Pons (tissue), 1 donor: ENCODE measurements at places on chromosomes 3 and 15.

DNA sequence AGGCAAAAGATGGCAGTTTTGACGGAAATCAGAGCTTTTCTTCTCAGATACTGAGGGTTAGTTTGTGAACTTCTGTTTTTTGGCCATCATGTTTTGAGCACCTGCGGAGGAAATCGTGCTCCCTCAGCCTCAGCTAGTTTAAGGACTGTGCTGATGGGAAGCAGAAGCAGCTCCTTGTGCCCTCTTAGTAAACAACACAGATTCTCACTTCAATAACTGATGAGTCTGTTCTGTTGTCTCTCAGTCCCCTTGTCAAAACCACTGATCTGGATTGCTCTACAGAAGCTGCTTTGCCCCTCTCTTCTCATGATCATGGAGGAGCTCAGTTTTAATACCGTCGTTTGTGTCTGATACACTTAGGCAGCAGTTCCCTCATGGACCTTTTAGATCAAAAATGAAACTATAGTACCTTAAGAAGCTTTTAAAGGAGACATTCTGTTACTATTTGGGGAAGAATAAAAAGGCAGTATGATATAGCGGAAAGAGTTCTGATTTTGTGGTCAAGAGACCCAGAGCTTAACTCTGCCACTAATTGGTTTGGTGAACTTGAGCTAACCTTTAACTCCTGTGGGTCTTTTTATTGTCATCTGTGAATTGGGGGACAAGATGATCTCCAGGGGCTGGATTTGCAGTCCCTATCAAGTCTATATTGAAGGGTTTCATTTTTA lies 152.6 kb downstream of the BBX start:
- DNase-seq, result peak; percentile 45

DNA sequence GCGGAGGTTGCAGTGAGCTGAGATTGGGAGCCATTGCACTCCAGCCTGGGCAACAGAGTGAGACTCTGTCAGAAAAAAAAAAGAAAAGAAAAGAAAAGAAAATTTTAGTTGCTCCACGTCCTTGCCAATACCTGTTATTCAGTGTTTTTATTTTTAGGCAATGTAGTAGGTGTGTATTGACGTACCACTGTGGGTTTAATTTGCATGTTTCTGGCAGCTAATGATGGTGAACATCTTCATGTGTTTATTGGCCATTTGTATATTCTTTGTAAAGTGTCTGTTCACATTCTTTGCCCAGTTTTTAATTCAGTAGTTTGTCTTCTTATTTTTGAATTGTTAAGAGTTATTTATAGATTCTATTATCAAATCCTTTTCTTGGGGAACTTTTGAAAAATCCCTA lies 38.1 kb upstream of the GCSAM start:
- DNase-seq, result no peak

- DNase-seq, result no peak
Measured at GRCh38 chr15:47364230-47365141, 352.8 kb upstream of the SEMA6D start.

DNA sequence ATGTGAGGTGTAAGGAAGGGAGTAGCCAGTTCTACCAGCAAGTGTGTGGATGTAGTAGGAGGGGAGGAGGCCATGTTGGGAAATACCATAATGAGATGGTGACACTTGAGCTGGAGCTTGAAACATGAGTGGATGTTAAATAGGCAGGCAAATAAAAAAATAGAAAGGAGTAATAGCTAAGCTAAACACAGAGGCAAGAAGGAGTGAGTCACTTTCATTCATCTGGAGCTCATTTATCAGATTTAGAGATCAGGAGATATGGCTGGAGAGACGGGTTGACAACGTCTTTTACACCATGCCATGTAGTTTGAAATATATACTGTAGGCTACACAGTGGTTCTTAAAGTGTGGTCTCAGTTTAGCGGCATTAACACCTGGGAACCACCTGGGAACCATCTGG lies 390.5 kb downstream of the DIPK2A start:
- no peak for DNase-seq

- no peak for DNase-seq
Measured at GRCh38 chr15:93488296-93488713, 399.3 kb upstream of the RGMA start.

GRCh38 chr3:149554826-149555225 lies 80.3 kb downstream of the TM4SF4 start:
- DNase-seq, result no peak

DNA sequence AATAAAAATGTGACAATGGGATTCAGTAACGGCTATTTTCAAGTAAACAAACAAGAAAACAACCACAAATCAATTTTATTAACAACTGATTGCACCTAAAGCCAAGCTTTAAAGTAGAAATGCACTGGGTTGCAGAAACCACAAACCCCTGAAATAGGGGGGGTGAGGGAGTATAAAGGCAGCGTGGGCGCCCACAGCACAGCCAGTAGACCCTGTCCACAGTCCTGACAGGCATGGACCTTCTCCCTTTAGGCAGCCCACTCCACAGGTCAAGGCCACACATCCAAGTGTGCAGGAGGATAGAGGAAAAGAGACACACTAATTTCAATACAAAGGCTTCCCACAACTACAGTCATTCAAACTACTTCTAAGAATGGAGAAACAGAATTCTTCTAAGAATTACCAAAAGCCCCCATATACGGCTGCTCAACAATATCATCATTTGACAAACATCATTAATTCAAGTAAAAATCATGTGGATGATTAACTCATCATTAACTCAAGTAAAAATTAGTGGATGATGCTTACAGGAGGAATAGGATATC lies 48.7 kb downstream of the CHSY1 start:
- DNase-seq, result no peak

DNA sequence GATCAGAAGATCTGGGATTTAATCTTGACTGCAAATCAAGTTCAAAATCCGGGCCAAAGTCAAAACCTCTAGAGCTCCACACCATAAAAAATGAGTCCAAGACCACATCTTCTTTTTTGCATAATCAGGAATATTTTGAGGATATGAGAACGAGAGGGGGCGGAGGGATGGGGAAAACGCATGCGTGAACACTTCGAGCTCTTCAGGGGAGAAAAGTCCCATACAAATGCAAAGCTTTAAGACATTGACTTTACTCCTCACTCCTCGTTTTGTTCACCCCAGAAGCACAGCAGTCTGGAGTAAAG lies 68.2 kb downstream of the SUMF1 start:
- no peak for DNase-seq

DNA sequence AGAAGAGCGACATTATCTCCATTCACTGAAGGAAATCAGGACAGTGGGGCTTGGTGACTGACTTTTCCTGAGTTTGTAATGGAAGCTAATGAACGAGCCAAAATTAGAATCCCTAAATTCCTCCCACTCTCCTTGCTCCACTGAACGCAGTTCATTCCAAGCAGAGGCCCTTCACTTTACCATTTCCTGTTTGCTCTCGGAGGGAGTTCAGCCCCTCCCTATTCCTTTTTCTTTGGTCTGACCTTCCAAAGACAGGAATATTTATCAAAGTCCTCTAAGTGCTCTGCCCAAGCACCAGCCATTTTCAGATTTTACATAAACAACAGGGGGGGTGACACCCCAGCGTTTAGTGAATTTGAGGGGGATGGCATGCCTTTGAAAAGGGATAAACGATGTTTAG lies 24.0 kb upstream of the PTPRG start:
- no peak for DNase-seq

- DNase-seq, result no peak
Measured at GRCh38 chr3:197706658-197707057, 30.0 kb downstream of the RUBCN start.

- no peak for DNase-seq
Measured at GRCh38 chr3:32442766-32443165, 51.1 kb downstream of the CMTM7 start.

DNA sequence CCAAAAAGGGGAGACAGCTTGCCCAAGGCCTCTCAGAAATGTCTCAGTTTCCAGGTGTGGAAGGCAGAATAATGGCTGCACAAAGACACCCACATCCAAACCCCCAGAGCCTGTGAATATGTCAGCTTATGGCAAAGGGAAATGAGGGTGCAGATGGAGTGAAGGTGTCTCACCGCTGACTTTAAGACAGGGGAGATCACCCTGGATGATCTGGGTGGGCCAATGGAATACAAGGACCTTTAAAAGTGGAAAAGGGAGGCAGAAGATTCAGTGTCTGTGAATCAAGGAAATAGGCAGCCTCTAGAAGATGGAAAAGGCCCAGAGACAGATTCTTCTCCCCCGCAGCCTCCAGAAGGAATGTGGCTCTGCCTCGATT lies 48.8 kb upstream of the ATP2B2 start:
- DNase-seq, result no peak
